Stimulated activated CD4-positive, alpha-beta T cell treated with anti-CD3 and anti-CD28 coated beads, Interleukin-12 subunit alpha, Interleukin-12 subunit beta, amount 100 ng/mL, for 4 hours (primary cell): ENCODE measurements at places on chromosomes 11 and 22.

GRCh38 chr11:59918480-59918879 lies 19.8 kb upstream of the OOSP1 start:
- no peak for DNase-seq

- no peak for DNase-seq
These were observed 370.6 kb upstream of the CADM1 start for GRCh38 chr11:115874843-115875242.

GRCh38 chr11:36265793-36266628 lies 23.2 kb downstream of the COMMD9 start:
- DNase-seq, result peak; percentile 57

GRCh38 chr11:90453525-90453924 lies 230.7 kb upstream of the CHORDC1 start:
- DNase-seq, result no peak

DNA sequence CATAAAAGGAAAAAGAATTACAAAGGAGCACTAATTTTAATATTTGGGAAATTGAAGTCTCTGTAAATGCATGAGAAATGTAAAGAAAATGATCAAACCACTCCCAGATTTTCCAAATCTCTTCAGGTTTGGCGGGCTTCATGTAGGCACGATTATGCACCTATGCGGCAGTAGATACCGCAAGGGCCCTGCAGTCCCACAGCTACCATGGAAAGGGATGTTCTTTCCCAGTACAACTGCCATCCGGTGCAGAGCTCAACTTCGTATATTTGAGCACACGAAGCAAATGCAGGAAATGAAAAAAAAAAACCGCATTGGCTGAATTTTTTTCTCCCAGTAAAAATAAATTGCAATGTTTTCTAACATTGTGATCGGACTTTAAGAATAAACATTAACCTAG lies 1.4 kb downstream of the SLC17A6 start:
- DNase-seq, result no peak

GRCh38 chr22:26360169-26360885 lies 68.7 kb upstream of the ASPHD2 start:
- peak; percentile 62 for DNase-seq

- peak; percentile 83 for DNase-seq
These were observed 6.0 kb upstream of the IFT27 start for GRCh38 chr22:36781656-36782627.

- no peak for DNase-seq
These were observed 66.1 kb upstream of the SPON1 start for GRCh38 chr11:13896175-13896980.

- DNase-seq, result no peak
These were observed 2.4 kb upstream of the OR4X2 start for GRCh38 chr11:48242501-48242900.

- DNase-seq, result no peak
These were observed 363.6 kb downstream of the CTTN start for GRCh38 chr11:70761908-70762337.

DNA sequence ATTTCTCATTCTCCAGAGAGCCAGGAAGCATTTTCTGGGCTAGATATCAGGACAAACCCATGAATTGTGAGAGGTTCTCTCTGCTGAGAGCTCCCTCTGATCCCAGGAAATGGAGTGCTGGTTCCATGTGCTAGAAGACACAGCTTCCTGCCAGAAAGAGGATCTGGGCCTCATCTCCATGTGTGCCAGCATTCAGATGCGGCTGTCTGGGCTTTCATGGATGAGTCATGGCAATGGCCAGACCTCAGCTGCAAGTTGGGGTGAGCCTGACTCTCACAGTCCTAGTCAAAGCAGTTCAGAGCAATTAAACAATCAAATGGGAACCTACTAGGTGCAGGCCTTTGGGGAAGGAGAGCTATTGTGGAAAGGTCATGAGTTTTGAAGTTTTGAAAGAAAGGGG lies 82.3 kb upstream of the EED start:
- DNase-seq, result no peak

- no peak for DNase-seq
These were observed 94.3 kb downstream of the SLC17A6 start for GRCh38 chr11:22432291-22433093.

- DNase-seq, result no peak
These were observed 29.0 kb upstream of the PARVG start for GRCh38 chr22:44151676-44152075.

DNA sequence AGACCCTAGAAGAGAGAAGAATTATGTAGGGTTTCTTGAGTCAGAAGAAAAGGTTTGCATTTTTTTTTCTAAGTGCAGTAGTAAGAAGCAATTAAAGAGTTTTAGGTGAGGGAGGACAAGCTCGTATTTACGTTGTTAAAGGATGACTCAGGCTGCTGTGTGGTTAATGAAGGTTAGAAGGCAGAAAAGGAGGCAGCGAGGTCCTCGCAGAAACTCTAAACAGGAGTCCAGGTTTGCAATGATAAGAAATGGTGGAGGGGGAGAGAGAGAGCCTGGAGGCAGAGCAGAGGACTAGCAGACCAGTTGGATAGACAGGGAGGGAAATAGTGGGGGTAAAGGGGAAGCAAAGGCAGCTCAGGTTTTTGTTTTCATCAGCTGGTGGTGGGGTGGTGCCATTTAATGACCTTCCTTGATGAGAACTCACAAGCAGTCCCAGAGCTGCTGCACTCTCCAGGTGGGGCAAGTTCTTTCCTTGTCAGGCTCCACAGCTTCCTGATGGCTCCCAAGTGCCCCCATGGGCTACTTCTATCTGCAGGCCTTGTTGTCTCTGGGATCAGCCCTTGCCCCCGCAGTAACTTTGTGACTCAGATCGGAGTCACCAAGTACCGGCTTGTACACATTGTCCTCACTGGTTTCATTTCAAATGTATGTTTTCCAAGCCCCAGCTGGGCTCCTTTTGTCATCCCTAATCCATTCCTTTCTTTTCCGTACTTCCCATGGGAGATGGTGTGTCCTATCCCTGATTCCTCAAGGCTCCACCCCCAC lies 8.3 kb upstream of the INSC start:
- DNase-seq, result no peak

DNA sequence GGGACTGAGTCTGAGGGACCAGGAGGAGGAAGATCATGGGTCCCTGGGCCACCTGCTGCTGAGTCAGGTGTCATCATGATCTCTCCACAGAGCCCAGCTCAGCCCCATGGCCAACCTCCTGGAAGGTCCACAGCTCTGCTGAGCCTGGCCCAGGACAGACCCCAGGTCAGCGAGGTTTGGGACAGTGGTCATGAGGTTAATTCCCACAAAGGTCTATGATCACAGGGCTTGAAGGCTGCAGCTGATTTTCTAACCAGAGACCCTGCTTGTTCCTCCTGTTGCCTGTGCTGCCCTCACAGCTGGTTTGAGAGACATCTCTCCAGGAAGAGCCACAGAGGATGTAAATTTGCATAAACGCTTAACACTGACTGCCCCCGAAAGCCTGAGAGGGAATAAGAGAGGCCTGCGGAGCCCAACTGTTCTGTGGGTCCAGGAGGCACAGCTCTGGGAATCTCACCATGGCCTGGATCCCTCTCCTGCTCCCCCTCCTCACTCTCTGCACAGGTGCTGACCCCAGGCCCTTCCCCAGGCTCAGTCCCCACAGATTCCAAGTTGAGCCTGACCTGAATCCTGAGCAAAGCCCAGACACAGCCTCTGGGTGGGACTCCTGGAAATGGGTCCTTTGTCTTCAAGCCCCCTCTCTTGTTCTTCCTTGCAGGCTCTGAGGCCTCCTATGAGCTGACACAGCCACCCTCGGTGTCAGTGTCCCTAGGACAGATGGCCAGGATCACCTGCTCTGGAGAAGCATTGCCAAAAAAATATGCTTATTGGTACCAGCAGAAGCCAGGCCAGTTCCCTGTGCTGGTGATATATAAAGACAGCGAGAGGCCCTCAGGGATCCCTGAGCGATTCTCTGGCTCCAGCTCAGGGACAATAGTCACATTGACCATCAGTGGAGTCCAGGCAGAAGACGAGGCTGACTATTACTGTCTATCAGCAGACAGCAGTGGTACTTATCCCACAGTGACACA lies 102.8 kb downstream of the GGTLC2 start:
- no peak for DNase-seq

- DNase-seq, result no peak
These were observed 56.6 kb downstream of the BID start for GRCh38 chr22:17717708-17718107.

GRCh38 chr11:122101625-122102291 lies 14.3 kb downstream of the BLID start:
- no peak for DNase-seq

DNA sequence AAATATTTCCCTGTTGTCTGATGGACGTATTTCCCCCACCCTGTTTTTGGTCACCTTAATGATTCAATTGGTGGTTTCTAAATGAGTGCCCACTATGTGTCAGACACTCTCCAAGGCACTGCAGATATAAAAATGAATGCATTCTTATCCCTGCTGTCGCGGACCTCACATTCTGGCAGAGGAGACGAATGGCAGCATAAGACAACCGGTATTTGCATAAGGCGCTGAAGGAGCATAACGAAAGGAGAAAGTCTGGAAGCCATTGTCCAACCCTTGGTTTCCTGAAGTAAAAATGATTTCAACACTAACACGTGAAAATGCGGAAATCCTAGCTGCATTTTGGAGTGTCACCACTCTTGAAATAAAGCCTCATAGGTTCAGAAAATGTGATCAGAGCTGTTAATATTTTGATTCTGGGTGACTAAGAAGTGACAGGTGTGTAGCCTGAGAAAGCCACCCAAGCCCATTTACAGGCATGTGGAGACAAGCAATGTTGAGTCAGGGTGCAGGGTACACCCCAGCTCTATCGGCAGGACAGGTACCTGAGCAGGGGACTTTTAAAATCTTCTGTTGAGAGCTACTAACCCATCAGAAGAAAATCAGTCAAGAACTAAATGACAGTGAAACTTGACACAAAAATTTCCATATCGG lies 10.1 kb upstream of the GAB2 start:
- DNase-seq, result no peak

- DNase-seq, result no peak
These were observed 703.7 kb downstream of the DLG2 start for GRCh38 chr11:84923489-84923888.

DNA sequence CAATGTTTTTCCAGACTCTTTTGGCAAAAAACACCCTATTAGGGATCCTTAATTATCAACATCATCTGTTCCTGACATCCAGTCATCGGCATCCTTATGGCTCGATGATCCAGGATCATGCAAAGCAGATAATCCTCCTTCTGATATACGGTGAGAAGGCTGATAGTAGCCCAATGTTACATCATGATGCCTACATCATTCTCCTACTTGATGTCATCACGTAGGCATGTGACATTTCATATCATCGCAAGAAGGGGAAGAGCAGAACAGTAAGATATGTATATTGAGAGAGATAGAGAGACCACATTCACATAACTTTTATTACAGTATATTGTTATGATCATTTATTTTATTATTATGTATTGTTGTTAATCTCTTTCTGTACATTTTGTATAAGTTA lies 168.6 kb downstream of the ADAMTS15 start:
- DNase-seq, result no peak

DNA sequence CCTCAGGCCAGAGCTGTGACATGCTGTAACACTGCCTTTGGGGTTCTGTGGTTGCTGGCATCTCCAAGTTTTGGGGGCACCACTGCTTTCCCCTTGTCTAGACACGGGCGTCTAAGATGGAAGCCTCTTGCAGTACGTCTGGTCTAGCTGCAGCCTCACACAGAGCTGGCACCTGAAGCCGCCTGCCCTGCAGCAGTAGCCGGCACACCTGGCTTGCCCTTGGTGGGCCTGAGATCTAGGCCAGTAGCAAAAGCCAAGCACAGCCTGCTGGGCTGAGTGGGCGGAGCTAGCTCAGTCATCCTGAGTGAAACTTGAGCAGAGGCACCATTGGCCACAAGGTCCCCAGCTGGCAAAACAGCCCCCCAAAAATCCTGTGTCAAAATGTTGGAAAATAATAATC lies 154.2 kb downstream of the DLG2 start:
- no peak for DNase-seq

DNA sequence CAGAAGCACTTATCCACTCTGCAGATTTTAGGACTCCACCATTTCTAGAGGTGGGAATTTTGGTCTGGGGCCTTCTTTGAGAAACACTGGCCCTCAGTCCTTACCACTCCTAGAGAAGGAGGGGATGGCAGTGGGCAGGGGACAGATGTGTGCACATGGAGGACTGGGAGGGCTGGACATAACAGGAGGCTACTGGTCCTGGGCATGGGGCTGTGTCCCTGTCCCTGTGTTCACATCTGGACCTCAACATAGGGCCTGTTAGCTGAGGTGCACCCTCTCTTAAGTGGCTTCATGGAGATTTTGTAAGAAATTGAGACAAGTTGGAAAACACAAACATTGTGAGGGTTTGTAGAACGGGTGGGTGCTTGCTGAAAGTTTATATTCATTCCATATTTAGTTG lies 103.4 kb downstream of the ATXN10 start:
- no peak for DNase-seq

- no peak for DNase-seq
These were observed 7.4 kb upstream of the ANO1 start for GRCh38 chr11:70070706-70071105.

- peak; percentile 25 for DNase-seq
These were observed 29.6 kb downstream of the CAT start for GRCh38 chr11:34468209-34468841.

GRCh38 chr11:17922416-17922788 lies 90.4 kb downstream of the SERGEF start:
- no peak for DNase-seq

GRCh38 chr11:79059141-79059540 lies 381.7 kb downstream of the TENM4 start:
- no peak for DNase-seq

DNA sequence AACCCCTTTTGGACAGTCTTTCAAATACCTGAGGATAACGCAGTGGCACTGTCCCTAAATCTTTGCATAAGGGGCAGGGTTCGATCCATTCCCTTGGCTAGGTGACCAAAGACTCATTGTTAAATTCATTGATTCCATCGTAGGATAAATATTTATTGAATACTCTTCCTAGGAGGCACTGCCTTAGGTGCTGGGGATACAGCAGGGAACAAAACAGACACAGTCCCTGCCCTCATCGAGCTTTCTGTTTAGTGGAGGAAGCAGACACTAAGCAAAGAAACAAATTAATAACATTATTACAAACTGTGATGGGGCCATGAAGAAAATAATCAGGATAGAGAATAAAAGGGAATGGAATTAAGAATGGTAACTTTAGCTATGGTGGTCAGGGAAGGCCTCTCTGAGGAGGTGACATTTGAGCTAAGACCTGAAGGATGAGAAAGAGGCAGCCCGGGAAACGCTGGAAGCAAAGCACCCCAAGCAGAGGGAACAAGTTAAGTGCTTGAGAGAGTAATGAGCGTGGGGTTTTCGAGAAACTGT lies 689 bp downstream of the B3GAT3 start:
- DNase-seq, result no peak
